ENCODE measurements at places on chromosomes 6 and 20. TPM values are rescaled to one million over a fixed set of nuclear protein-coding genes. Genes with fewer than 3 reads are reported as not detected.

- peaks cover 26% of the 10 kb centered on the region for H3K36me3 ChIP-seq
- H3K4me3 ChIP-seq = no peak overlapping the region
- no peak overlapping the region for H3K27ac ChIP-seq
- H3K4me1 ChIP-seq = peaks cover 16% of the 10 kb centered on the region
- no peaks in the 10 kb centered on the region for H3K27me3 ChIP-seq
Observed at GRCh38 chr6:100721256-100721655, 159.9 kb downstream of the ASCC3 start.

DNA sequence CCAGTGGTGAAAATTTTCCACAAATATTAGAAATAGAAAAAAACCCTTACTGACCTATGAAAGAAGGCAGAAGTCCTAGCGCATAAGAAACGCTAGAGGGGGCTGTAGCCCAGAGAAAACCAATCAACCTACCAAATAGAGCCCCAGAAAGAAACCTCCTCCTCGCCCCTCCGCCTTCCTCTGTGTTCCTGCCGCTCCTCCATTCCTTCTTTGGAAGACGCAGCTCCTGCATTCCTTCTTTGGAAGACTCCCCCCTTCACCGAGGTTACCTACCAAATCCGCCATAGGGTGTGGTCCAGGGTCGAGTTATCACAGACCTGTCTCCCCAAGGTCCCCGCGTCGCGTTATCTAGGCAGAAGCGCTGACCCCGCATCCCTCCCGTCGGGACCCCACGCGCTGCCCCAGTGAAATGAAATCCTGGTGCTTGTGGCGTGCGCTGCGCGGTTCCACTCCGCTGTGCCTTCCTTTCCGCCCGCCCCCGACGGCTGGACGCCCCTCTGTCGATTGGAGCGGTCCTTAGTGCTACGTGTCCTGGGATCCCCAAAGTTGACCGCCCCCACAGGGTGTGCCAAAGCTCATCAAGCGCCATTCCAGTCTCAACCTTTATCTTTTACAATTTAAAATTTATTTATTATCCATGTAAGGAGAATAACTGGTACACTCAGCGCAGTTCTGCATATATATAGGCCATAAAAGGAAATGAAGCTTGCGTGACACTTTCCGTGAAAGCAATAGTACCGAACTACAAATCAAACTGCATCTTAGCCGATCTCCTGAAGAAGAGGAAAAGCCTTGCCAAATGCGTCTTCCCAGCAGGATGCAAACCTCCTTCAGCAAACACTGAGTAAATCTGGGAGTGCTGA is 13.0 kb downstream of the RPP21 start:
- H3K4me3 ChIP-seq = peak overlapping the region; percentile 59
- H3K4me1 ChIP-seq = no peaks in the 10 kb centered on the region
- no peaks in the 10 kb centered on the region for H3K36me3 ChIP-seq
- H3K27me3 ChIP-seq = peaks cover 56% of the 10 kb centered on the region
- DNase-seq = peak; percentile 58
- H3K27ac ChIP-seq = no peak overlapping the region

The LY6G5C gene
- total RNA-seq = 0.64 TPM

The CBLN4 gene
- total RNA-seq = not detected

DNA sequence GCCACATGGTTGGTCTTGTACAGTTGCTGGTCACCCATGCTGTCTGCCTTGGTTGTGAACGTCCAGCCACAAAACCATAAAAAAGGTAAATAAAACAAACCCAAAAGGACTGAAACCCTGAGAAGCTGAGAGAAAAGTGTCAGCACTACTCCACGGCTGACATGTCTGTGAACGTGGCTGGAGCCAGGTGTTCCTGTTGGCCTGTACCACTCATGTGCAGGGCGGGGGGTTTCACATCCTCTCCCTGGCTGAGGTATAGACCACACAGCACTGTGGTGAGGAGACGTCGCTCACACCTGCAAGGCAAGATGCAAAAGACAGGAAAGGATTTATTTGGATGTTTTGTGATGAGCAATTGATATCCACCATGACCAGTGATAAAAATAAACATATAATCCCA is 51.9 kb upstream of the MRPS10 start:
- H3K36me3 ChIP-seq = peaks cover 51% of the 10 kb centered on the region
- no peak overlapping the region for H3K4me3 ChIP-seq
- H3K4me1 ChIP-seq = no peaks in the 10 kb centered on the region
- no peak for DNase-seq

The UST gene
- 10.0 TPM for total RNA-seq

- no peak overlapping the region for H3K27ac ChIP-seq
- DNase-seq = no peak
- H3K4me3 ChIP-seq = no peak overlapping the region
- H3K36me3 ChIP-seq = no peaks in the 10 kb centered on the region
- no peaks in the 10 kb centered on the region for H3K4me1 ChIP-seq
Observed at GRCh38 chr6:144644776-144645175, 359.6 kb downstream of the UTRN start.

GRCh38 chr6:118781897-118782296 is 112.1 kb upstream of the ASF1A start:
- no peak overlapping the region for H3K4me3 ChIP-seq
- no peak for DNase-seq
- no peaks in the 10 kb centered on the region for H3K27me3 ChIP-seq
- no peaks in the 10 kb centered on the region for H3K36me3 ChIP-seq
- H3K27ac ChIP-seq = no peak overlapping the region
- peaks cover 15% of the 10 kb centered on the region for H3K4me1 ChIP-seq

The NFATC2 gene
- 0.12 TPM for total RNA-seq

DNA sequence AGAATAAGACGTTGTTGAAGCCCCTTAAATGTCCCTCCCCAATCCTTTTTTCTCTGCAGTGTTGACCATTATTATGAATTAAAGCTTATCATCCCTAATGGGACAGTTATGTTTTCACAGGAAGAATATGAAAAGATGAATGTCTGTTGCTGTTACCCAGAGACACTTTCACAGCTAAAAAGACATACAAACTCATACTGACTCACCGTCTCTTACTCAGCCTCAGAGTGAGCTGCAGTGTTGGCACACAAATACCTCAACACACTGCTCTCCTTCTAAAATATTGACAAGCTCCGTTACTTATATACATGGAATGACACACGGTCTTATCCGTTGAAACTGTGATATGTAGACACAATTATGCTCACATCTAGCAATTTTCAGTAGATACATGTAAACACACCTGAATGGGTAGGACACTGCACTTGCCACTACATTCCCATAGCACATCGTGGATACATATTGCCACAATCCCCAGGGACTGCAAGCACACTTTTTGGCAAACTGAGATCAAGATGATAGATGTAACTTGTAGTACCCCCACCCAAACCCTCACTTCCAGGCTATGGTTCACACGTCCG is 9.6 kb upstream of the SAPCD1 start:
- DNase-seq = peak; percentile 60
- no peak overlapping the region for H3K27ac ChIP-seq
- peaks cover 10% of the 10 kb centered on the region for H3K4me1 ChIP-seq

The CENPW gene
- 35.0 TPM for total RNA-seq

The CLPSL1 gene
- total RNA-seq = not detected

GRCh38 chr6:75147512-75147911 is 58.3 kb downstream of the COL12A1 start:
- peaks cover 43% of the 10 kb centered on the region for H3K36me3 ChIP-seq
- no peak for DNase-seq
- H3K4me1 ChIP-seq = peaks cover 5% of the 10 kb centered on the region
- H3K27ac ChIP-seq = no peak overlapping the region

DNA sequence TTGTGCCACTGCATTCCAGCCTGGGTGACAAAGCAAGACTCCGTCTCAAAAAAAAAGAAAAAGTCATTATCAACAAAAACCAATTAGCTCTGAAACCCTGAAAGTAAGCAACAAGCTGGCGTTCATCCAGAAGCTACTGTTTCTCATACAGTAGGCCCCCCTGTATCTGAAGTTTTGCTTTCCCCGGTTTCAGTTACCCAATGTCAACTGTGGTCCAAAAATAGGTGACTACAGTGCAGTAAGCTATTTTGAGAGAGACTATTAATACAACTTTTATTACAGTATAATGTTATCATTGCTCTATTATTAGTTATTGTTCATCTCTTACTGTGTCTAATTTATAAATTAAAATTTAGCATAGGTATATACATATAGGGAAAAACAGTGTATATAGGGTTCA is 135.1 kb downstream of the KIF16B start:
- no peak overlapping the region for H3K4me3 ChIP-seq
- no peaks in the 10 kb centered on the region for H3K4me1 ChIP-seq
- H3K36me3 ChIP-seq = no peaks in the 10 kb centered on the region
- H3K27me3 ChIP-seq = no peaks in the 10 kb centered on the region

The PRPH2 gene
- not detected for total RNA-seq

DNA sequence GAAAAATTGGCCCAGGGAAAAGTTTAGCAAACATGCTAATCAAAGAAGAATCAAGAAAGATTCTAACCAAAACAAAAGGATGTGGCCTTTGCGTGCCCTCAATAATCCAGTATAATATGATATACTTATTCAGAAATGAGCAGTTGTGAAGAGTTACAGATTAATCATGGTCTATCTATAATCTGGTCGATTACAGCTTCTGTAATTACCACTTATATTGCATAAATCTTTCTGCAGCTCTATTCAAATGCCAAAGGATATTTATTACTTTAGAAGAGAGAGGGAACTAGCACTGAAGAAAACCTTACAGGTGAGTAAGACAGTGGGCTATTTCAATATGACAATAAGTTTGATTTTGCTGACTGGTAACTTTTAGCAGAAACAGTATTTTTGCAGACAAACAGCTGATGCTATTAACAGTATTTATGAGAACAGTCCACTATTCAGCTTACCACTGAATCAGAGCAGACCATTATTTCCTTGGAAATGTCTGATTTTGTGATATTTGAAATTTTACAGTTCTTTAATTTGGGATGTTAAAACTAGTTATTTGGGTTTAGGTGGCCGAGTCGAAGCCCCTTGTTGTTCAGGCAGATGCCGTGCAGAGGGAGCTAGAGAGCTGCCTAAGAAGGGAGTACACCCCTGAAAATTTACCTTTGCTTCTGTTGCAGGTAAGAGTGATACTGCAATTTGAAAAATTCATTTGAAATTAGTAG is 92.2 kb downstream of the CEP57L1 start:
- peak; percentile 68 for DNase-seq
- H3K27me3 ChIP-seq = peaks cover 50% of the 10 kb centered on the region
- H3K27ac ChIP-seq = no peak overlapping the region

Measured in MCF 10A (cell line).